ENCODE measurements at places on chromosomes 1 and 21.

- no peak for DNase-seq
These were observed 232.3 kb upstream of the USP24 start for GRCh38 chr1:55447488-55447887.

- no peak for DNase-seq
These were observed 433 bp upstream of the DMBX1 start for GRCh38 chr1:46489169-46489637.

GRCh38 chr1:202017749-202018467 lies 7.5 kb downstream of the ELF3 start:
- no peak for DNase-seq

- no peak for DNase-seq
These were observed 21.8 kb upstream of the ERRFI1 start for GRCh38 chr1:8047686-8048445.

DNA sequence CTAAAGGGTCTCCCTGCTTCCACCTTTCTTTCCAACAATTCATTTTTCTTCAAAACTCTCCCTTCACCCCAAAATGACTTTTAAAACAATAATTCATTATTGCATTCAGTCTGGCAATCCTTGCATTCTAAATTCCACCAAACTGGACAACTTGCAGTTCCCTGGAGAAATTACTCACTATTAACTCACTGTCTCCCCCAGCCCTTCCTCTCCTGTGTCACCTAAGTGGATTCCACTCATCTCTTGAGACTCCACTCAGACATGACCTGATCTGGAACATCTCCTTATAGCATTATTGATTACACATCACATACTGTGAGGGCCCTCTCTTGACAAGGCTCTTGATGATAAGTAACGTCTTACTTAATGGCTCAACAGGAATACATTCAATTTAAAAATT lies 257.1 kb downstream of the BRINP2 start:
- DNase-seq = no peak

DNA sequence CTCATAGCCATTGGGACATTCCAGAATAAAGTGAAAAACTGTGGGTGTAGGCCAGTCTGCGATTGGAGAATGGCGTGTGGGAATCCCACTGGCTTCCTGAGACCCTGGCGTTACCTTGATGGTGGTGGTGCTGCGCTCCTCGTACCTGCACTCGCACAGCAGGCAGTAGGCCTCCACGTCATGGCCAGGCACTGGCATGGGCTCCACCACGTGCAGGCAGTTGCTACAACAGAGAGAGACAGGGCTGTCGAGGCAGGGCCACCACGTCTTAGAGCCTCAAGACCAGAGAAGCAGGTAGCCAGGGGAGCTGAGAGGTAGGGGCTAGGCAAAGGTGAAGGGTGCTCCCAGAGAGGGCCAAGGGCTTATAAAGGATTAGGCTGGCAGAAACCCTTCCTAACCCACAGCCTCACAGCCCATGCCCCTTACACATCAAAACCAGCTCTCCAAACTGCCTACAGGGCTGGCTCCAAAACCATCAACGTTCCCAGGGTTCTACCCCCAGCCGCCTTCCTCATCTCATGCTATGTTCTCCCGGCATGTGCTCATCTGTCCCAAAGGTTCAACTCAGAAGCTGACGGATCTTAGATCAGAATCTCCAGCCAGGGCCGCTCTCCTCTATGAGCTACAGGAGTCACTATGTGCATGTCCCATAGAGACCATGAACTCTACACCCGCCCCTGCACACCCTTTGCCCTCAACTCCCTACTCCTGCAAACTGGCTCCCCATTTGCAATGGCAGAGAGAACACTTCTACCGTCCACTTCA lies 7.5 kb downstream of the TMEM9 start:
- DNase-seq = no peak

DNA sequence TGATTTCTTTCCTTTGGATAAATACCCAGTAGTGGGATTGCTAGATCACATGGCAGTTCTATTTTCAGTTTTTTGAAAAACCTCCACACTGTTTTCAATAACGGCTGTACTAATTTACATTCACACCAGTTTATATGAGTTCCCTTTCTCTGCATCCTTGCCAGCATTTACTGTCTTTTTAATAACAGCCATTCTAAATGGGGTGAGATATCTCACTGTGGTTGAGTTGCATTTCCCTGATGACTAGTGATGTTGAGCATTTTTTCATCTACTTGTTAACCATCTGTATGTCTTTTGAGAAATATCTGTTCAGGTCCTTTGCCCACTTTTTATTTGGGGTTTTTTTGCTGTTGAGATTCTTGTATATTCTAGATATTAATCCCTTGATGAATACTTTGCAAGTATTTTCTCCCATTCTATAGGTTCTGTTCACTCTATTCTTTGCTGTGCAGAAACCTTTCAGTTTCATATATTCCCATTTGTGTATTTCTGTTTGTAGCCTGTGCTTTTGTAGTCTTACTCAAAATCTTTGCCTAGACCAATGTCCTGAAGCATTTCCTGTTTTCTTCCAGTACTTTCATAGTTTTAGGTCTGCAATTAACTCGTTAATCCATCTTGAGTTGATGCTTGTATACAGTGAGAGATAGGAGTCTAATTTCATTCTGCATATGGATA lies 7.3 kb downstream of the HENMT1 start:
- DNase-seq = no peak

GRCh38 chr1:90274376-90274775 lies 279.5 kb downstream of the ZNF326 start:
- no peak for DNase-seq

GRCh38 chr1:235265900-235266299 lies 62.1 kb downstream of the ARID4B start:
- no peak for DNase-seq

GRCh38 chr1:30892671-30893073 lies 15.9 kb downstream of the SDC3 start:
- no peak for DNase-seq

GRCh38 chr1:40141878-40142535 lies 19.2 kb upstream of the RLF start:
- DNase-seq = no peak

DNA sequence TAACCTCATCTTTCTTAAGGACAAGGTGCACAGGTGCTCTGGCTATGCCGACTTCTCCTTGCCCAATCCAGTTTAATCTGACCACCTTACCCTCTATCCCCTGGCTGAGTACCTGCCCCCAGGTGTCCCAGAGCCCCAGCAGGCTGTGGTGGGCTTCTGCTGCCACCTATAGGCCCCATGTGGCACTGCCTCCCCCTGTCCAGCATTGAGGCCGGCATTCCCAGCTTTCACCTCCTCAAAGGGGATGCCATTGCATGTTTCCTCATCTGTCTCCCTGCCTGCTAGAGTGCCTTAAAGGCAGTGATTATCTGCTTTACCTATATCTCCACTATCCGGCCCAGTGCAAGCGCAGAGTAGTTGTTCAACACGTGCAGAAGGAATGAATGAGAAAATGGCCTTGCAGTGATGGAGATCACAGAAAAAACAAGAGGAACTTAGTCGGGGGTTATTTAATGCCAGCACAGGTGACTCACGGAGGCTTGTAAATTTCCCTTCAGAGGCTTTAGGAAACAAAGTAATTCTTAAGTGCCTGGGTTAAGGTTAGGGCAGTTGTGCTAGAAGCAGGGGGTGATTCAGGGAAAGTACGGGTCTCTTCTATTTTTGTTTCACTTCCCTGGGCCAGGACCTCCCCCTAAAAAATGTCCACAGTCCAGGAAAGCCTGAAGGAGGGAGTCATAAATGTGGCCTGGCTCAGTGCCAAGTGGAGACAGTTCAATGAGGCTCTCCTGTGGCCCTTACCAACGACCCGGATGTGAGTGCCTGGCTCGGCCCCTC lies 131.8 kb upstream of the NGF start:
- no peak for DNase-seq

GRCh38 chr1:7988576-7988975 lies 27.1 kb downstream of the PARK7 start:
- DNase-seq = no peak

DNA sequence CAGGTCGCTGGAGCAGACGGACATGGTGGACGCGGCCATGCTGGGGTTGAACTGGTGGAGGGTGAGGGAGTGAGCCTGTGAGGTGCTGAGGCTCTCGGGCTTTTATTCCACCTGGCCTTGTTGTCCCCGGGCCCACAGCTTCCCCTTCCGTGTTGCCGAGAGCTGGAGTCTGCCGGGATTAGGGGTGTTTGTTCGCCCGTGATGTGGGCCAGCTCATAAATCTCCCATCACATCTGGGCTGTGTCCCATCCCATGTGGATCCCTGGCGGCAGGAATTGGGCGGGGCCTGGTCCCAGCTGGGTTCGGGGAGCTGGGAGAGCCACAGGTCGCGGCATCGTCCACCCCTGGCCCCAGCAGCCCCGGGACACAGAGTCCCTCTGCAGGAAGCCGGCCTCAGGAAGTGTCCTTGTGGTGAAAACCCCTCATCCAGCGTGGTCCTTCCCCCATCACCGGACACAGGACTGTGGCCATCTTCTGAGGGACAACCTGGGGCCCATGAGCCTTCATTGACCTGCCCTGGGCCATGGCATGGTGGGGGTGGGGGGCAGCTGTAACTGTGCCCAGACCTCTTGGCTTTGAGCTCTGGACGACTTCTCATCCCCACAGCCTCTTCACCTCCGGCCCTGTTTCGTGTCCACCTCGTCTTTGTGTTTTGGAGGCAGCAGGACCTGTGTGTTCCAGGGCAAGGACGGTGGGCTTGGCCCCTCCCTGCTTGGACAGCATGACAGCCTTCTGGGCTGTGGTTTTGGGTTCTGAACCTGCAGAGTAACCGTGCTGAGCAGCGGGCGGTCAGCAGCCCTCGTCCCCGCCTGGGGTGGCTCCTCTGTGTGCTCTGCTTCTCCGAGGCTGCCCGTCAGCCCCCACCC lies at the start of gene KRTAP10-6:
Gene KRTAP10-6, minus strand, starts transcription at position 60 of the 866 bp plus-strand sequence. Its CDS starts 21 bp downstream, at position 39.
- no peak for DNase-seq

DNA sequence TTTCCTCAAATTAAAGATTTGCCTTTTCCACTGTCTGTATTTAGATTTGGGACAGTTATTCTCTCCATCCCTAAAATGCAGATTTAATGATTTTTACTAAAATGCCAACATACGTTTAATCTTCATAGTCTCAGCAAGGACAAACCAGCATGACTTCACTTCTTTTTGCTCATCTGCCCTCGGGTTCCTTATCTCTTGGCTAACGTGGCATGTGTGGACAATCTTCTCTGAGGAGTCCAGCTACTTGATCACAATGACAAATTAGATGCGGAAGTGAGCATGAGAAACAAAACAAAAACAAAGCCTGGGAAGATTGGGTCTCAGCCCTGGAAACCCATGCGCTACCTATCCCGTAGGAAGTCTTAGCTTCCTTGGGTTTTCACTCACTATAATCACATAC lies 1.0 kb downstream of the MRAP start:
- DNase-seq = no peak

DNA sequence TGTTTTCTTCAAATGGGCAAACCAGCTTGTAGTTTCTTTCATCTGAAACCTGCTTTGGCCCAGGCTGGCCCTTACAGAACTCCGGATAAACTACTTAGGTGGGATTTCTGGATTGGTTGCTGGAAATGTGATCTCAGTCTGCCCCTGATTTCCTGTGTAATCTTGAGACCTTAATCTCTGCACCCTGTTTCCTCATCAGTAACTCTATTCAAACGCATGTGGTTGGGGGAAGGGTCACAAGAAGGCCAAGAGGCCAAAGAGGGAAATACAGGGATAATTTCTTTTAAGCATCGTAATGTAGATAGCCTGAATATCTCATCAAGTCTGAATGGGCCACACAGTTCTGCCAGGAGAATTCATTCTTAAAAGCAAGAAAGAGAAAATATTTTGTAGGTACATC lies 483.6 kb downstream of the LTN1 start:
- no peak for DNase-seq

DNA sequence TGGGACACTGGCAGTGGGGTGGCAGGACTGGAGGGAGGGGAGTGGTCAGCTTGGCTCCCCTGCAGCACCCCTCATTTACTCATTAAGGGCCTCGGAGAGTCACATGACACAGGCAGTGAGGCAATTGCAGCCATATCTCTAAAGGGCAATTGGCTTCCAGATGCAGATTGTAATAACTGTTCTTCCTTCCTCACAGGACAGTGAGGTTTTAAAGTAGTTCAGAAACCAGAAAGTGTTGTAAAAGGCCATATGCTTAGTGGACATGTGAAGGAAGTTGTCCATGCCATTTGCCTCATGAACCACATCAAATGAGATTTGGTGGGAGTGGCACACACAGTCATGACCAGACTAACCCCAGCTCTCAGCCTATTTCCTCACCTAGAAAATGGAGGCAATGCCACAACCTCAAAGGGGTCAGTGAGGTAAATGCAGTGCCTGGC lies 11.1 kb downstream of the MTX1 start:
- no peak for DNase-seq

GRCh38 chr1:240004086-240004749 lies 87.5 kb upstream of the FMN2 start:
- DNase-seq = no peak

DNA sequence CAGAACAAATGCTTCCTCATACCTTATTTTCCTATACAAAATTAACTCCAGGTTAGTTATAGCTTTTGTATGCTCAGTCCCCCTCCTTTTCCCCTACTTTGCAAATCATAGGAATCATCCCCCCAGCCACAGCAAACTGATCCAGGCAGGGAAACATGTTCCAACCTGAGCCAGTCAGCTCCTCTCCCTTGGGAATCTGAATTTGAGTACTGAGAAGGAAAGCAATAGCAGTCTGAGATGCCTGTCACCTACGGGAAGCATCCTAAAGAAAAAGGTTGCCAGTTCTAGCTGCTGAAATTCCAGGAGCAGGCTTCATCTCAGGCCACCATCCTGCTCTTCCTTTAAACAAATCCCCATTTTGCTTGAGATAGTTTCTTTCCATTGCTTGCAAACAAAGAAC lies 6.9 kb downstream of the ADSS2 start:
- no peak for DNase-seq

DNA sequence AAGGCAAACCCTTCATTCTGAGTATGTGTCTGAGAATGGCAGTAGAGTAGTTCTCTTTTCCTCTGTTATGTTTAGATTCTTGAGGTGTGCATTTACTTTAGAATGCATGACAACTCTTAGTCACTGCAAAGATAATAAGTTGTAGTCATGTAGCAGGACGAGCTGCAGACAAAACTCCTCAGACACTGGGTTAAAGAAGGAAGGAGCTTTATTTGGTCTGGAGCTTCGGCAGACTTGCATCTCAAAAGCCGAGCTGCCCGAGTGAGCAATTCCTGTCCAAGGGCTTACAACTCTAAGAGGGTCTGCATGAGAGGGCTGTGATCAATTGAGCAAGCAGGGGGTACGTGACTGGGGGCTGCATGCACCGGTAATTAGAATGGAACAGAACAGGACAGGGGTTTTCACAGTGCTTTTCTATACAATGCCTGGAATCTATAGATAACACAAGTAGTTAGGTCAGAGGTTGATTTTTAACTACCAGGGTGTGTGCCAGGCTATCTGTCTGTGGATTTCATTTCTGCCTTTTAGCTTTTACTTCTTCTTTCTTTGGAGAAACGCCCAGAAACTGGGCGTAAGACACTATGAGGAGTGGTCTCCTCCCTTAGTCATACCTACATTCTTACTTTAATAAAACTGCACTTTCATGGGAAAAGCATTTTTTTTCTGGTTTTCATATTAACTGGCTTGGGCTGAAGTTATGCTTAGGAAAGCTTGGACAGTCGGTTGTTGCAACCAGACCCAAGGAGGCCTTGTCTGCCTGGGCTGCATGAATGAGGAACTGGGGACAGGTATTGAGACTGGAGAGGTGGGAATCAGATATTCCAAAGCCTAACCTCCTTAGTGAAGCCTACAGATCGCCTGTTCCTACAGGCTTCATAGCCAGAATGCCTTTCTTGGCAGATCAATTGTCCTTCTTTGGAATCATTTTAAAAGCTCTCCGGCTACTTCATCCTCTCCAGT lies 115.1 kb downstream of the RHOU start:
- no peak for DNase-seq

- DNase-seq = no peak
These were observed 154.3 kb downstream of the PDE4B start for GRCh38 chr1:65946960-65947359.

- no peak for DNase-seq
These were observed 28.2 kb downstream of the TCEANC2 start for GRCh38 chr1:54081306-54082270.
